ENCODE measurements at places on chromosomes 16 and 17. TPM values are rescaled to one million over a fixed set of nuclear protein-coding genes. Genes with fewer than 3 reads are reported as not detected.

DNA sequence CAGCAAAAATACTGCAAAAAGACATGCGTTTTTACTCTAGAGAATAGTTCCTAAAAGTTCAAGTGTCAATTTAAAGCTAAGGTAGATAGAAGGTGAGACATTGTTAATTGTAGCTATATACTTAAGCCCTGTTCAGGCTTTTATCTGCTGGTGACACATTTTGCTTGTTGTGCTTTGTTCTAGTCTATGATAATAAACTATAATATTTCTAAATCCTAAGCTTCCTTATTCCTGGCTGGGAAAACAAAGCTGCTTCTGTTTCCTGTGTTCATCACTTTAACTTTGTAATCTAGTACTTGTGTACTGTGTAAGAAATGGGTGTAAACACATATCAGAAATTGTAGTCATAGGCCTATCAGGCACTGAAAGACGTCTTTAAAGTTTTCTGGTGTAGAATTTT, 77.3 kb downstream of the EFCAB13 start:
- no peak for DNase-seq

The OR4D1 gene
- total RNA-seq = not detected

- no peak for DNase-seq
Observed at GRCh38 chr16:4285167-4285566, 12.3 kb upstream of the TFAP4 start.

The TNK1 gene
- total RNA-seq = 0.23 TPM

- no peak for DNase-seq
Observed at GRCh38 chr17:43030137-43030767, 5.2 kb downstream of the RND2 start.

DNA sequence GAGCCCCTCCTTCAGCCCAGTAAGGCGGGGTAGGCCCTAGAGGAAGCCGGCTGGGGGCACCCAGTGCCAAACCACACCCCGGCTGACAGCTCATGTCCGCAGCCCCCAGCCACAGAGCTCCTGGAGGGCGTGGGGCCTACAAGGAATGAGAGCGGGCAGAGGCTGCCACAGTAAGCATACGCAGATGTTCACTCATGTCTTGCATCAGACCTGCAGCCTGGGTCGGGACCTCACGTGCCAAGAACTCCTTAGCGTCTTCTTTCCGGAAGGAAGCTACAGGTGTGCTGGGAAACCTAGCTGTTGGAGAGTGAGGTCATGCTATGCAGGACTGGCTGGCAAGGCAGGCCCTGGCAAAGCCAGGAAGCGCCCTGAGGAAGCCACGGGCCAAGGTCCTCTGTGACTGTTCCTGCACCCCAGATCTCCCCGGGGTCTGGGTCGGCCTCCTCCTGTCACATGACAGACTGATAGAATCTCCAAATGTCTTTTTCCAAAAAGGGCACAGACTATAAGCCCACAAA, 1.6 kb downstream of the ZNF598 start:
- no peak for DNase-seq

DNA sequence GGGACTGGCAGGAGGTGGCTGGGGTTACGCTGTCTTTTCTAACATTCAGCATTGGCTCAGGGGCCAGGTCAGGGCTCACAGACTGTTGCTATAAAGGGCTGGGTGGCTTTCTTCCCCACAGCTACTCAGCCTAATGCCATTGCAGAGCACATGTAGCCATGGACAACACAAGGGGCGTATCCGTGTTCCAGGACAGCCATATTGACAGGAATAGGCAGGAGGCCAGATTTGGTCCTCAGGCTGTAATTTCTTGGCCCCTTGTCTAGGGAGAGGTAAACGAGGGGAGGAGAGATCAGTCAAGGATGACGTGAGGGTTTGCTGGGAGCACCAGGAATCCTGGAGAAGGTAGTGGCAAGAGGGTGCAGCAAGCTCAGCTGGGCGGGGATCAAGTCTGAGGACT, 21.2 kb upstream of the MYO15B start:
- no peak for DNase-seq

DNA sequence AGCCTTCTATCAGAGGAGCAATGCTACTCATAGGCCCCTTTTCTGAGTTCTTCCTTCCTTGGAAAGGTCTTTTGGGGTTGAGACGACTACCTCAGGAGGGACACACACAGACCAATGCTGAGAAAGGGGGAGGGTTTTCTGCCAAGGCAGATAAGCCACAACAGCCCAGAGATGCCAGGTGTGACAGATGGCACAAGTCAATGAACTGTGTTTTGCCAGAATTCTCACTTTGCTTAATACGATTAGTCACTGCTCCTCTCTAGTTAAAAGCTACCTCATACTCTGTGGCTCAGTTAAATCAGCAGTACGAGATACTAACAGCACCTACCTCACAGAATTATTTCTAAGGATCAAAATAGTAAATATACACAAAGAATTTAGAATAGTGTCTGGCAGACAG, 8.0 kb downstream of the BRD7 start:
- no peak for DNase-seq

GRCh38 chr17:12605222-12605621, 60.5 kb upstream of the MYOCD start:
- no peak for DNase-seq

DNA sequence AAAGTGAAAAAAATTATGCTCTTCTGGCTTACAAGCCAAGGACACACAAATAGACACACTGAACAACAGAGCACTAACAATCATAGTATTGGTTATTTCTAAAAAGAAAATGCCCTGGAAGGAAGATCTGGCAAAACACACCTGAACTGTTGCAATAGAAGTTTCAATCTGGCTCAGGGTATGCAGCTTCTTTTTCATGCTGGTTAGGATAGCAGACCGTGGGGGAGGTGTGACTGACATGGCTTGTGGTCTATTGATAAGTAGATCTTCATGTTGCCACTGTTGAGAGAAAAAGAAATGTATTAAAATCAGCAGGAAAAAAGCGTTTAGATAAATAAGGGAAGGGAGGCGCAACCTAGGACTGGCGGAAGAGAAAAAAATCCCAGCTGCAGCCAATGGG, 26.5 kb upstream of the ARL6IP1 start:
- no peak for DNase-seq

The XYLT1 gene
- total RNA-seq = 6.0 TPM

DNA sequence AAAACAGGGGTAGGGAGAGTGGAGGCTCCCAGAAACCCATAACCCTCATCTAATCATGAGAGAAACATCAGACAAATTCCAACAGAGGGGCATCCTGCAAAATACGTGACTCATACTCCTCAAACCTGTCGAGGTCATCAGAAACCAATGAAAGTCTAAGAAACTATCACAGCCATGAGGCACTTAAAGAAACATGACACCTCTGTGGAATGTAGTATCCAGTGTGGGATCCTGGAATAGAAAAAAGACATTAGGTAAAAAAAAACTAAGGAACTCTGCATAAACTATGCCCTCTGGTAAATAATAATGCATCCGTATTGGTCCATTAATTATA, 16.4 kb downstream of the CDH5 start:
- DNase-seq = no peak

DNA sequence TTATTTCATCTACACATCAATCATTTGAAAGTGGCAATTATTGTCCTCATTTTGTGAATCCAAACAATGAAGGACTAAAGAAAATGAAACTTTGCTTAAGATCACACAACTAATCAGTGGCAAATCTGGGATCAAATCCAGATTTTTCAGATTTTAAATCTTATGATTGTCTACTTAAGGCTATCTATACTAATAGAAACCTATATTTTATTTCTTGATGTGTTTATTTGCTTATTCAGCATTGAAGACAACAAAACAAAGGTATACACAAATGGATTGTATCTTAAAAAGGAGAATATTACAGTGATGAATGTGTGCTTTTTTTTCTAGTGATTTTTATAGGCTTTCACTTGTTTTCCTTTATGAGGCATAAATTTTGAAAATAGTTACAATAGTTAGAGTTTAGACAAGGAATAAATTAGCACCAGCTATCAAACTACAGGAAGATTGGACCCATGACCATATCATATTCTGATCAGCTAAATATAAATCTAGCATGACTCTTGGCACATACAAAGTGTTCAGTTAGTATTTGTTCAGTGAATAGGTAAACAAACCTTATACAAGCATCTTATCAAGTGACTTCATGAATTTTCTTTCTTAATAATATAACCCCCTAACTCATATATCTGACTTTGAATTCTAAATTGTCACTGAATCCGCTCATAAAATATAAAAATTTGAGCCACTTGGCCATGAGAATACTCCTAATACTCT, 20.5 kb downstream of the VMP1 start:
- DNase-seq = no peak

GRCh38 chr16:70730944-70731343, 45.1 kb upstream of the MTSS2 start:
- DNase-seq = no peak

- no peak for DNase-seq
Observed at GRCh38 chr16:735982-736453, 4.8 kb downstream of the CIAO3 start.

The TBC1D3G gene
- not detected for total RNA-seq

GRCh38 chr17:1653735-1654134, 4.1 kb upstream of the RILP start:
- DNase-seq = no peak

- no peak for DNase-seq
Observed at GRCh38 chr16:2235234-2235651, 1.0 kb upstream of the DNASE1L2 start.

DNA sequence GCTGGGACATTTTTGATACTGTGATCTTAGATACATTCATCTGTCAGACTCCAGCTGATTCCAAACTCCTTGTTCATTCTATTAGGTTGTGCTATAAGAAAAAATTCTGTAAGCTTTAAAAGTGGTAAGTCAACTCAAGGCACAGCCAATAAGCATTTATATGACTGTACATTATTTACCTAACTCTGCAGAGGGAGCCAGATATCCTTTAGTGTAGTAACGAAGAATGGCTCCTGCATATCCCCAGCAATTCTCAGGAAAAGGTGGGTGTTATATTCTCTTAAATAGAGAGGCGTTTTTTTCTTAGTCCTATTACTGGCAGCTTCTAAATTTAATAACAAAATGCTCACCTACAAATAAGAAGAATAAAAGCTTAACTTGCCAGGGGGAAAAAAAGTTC, 374.3 kb upstream of the GOT2 start:
- no peak for DNase-seq

DNA sequence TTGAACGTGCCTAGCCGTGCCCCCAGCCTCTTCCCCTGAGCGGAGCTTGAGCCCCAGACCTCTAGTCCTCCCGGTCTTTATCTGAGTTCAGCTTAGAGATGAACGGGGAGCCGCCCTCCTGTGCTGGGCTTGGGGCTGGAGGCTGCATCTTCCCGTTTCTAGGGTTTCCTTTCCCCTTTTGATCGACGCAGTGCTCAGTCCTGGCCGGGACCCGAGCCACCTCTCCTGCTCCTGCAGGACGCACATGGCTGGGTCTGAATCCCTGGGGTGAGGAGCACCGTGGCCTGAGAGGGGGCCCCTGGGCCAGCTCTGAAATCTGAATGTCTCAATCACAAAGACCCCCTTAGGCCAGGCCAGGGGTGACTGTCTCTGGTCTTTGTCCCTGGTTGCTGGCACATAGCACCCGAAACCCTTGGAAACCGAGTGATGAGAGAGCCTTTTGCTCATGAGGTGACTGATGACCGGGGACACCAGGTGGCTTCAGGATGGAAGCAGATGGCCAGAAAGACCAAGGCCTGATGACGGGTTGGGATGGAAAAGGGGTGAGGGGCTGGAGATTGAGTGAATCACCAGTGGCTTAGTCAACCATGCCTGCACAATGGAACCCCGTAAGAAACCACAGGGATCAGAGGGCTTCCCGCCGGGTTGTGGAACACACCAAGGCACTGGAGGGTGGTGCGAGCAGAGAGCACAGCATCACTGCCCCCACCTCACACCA, 724 bp downstream of the GAA start:
- DNase-seq = no peak

GRCh38 chr17:13117616-13118015, 99.8 kb upstream of the ELAC2 start:
- DNase-seq = no peak

- no peak for DNase-seq
Observed at GRCh38 chr17:21285164-21286065, 904 bp downstream of the MAP2K3 start.

GRCh38 chr16:3096362-3096761, 2.7 kb downstream of the ZSCAN10 start:
- DNase-seq = no peak

The ALOX12 gene
- not detected for total RNA-seq

The CLTC gene
- 360 TPM for total RNA-seq

DNA sequence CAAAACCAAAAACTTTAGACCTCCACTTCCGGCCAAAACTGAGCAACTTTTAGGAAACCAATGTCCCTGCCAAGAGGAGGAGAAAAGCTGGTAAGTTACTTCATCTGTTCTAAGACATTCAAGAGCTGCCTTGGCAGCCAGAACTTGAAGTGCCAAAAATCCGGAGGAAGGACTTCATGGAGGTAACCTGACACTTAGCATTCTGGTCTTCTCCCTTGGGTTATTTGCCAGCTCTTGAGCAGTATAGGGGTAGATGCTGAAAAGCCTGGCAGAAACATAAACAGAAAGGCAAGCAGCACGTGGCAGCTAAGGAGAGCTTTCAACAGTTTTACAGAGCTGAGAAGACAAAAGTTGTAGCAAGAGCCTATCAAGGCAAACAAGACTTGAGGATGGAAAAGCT, 53.2 kb downstream of the CDYL2 start:
- no peak for DNase-seq

GRCh38 chr17:61704935-61705449, 114.0 kb upstream of the NACA2 start:
- DNase-seq = no peak

DNA sequence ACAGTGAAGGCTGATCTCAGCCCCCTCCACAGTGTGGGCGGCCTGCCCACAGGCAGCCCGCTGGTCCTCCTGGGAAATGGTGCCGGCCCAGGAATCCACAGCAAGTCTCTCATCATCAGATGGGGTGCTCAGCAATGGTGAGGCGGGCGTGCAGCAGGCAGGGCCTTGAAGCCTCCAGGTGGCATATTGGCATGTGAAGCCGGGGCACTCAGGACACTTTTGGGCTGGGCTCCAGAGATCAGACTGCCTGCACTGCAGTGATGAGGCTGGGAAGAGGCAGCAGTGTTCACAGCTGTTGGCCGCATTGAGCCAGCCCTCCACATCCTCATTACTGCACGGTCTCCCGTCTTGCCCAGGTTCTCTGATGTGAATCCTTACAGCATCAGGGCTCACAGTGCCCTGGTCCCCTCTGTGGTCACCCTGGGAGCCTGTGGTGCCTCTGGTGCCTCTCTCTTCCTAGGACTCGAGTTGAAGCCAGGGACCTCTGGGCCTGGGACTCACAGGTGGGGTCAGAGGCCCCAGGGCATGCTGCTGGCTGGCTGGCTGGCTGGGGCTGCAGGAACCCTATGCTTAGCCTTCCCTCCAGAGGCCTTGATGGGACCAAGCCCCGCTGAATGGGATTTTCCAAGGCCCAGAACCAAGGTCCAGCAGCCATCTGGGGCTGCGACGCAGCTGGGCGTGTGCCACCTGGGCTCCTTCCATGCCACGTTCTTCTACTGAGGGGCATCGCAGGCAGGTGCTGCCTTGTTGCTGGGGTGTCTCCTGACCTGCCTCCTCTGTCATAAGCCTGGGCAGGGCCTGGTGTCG, 48.6 kb downstream of the TNFRSF13B start:
- no peak for DNase-seq

GRCh38 chr16:72172105-72173034, at the start of gene PMFBP1:
Gene PMFBP1, minus strand, starts transcription at chr16:72172155. Its CDS starts 947 bp downstream, at chr16:72171208.
- DNase-seq = peak; percentile 81

All from glomerular endothelial cell (primary cell).